ENCODE measurements at places on chromosomes 4 and X.

DNA sequence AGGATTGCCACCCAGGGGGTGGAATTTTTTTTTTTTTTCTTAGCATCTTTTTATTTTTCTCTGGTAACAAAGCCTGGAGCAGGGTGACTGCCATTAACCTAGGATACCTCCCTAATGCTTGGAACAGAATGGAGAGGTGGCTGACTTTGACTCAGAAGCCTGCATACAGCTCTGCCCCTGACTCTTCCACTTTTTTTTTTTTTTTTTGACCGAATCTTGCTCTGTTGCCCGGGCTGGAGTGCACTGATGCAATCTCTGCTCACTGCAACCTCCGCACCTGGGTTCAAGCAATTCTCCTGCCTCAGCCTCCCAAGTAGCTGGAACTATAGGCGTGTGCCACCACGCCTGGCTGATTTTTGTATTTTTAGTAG lies 341 bp upstream of the SLC2A9 start:
- no peak for DNase-seq

DNA sequence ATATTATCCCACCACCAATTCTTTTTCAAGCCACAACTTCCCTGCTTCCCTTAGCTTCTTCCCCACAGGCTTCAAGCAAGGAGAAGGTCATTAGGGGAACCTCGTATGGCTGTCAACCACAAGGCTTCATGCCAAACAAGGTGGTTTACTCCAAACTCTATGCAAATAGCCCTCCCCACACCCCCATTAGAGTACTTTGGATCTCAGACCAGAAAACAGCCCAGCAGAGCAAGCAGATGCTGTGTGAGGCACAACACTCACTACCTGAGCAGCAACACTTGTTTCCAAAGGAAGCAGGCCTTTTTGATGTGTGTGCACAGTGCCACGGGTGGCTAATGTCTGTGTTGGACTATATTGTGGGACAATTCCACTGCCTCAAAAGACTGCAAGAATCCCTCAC lies 189.0 kb downstream of the AR start:
- DNase-seq = no peak

DNA sequence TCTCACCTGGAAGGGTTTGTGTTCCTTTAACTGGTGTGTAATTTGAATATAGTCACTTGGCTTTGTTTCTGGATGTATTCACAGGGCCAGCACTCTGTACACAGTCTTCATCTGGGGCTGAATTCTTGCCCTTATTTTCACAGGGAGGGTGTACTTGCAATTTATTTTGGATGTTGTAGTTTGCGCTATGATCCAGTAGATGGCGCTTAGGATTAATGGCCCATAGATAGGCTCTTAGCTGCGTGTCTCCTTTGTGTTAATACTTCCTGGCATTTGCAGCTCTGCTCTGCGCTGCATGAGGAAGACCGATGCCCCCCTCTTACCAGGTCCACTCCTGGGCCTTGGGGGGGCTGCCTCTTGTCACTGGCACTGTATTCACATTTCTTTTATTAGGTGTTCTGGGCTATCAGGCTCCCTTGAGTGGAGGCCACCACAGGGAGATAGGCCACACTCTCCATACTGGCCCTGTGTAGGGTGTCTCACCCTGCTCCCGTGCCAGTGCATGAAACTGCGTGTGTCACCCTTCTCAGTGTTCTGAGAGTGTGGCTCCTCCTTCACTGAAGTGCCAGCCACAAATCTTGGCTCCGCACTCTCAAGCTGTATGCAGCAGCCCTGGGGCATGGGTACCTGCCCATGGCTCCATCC lies 562.2 kb downstream of the ZIC3 start:
- DNase-seq = no peak

DNA sequence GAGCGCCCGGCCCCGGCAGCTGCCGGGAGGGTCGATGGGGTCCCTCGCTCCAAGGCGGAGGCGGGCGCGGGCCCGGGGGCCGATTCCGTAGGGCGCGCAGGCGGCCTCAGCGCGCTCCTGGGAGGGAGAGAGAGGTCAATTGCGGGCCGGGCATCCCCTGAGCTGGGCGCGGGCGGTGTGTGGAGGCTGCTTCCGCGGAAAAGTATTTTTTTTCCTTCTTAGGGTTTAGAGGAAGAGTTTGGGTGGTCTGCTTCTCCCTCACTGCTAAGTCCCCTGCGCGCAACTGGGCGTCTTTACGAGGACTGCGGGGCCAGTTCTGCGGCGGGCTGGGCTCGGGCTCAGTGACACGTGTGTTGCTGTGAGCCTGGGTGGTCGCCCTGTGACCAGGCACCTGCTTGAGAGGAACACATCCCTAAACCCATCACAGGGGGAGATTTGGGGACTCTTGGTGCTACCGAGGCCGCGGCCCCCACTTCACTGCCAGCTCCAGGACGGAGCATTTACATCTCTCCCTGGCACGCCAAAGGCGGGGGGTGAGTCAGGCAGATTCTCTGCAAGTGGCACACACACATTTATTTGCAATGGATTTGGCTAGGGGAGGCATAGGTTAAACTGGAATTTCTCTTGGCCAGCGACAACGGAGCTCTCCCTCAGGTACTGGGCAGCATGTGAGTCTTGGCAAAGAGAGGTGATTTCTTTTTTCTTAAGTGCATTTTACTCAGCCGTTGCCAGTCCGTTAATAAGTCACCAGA lies 151.2 kb upstream of the SLC4A4 start:
- DNase-seq = peak; percentile 9

DNA sequence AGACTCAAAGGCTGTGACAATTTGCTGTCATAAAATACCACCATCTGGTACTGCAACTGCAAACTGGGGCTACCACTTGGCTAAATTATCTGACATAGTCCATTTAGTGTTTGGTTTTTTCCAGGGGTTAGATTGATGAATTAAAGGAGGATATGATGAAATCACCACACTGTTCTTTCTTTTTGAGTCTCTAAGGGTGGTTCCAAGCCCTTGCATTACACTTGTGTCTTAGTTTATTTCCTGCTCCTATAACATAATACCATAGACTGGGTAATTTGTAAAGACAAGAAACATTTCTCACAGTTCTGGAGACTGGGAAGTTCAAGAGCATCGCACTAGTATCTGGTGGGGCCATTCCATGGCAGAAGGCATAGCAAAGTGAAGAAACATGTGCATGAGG lies 32.0 kb upstream of the CD38 start:
- no peak for DNase-seq

DNA sequence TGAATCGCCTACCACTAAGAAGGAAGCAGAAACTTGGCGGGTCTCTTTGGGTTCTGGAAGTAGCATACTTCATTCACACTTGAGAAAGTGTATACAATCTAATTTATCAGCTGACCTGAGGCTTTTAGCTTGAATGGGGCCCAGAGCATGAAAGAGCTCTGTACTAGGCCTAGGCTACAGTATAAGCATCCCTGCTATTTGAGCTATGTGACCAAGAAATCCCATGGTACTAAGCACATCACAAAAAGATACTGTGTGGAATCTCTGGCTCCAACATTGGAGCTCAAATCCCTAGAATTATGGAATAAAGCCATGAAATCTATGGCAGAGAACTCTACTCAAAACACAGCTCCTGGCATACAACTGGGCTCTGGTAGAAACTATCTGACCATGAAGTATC lies 43.9 kb upstream of the CCDC149 start:
- DNase-seq = no peak

- no peak for DNase-seq
These were observed 93.2 kb upstream of the JADE1 start for GRCh38 chr4:128716338-128716737.

DNA sequence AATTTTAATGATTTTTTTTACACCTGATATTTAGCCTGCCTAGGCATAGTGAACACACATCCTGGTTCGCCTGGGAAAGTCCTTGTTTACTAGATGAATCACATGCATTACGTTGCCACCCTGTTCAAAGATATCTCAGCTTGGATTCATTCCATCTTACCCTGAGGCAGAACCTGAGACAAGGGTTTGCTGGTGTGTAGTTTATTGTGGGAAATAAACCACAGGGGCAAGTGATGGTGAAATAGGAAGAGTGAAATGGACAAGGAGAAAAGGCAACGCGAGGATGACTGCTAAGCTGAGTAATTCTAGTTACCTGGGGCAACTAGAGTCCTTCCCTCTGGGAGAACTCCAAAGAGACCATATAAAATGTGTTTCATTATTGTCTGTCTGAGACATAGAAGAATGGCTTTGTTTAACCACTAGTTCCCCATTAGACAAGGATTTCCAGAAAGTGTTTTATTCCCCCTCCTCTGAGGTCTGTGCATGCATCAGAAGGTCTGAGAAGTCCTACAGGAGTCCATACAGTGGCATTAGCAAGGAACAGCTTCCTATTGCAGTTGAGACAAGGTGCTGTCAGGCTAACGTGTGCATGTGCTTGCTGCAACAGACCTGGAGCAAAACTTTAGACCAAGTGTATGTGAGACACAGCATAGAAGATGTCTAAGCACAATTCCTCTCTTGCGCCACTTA lies 797.3 kb upstream of the FRG1 start:
- DNase-seq = no peak

DNA sequence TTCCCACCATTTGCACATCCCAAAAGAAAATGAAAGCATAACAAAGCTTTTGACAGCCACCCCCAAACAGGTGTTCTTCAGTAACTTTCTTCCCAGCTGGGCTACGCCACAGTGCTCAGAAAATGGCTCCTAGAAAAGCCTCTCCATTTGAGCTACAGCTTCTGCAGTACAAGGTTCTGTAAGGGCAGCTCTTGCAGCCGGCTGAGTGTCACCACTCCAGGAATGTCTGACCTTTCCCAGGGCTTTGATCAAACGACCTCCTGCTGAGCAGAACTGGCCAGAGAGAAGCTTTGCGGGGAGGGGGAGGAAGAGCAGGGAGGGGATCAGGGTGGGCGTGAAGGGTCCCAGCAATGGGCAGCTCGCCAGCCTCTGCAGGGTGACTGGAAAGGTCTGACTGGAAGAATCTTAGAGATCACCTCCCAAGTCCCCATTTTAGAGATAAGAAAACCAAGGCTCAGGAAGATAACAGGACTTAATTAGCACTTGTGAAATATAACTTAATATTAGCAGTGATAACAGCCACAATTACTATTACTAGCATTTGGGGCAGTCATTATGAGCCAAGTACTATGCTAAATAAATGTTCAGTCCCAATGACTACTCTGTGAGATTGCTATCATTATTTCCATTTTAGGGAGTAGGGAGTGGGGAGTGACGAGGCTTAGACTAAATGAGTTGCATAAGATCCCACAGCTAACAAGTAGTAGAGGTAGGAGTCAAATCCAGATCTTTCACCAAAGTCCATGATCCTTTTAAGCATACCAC lies 51.1 kb downstream of the LEF1 start:
- DNase-seq = no peak

DNA sequence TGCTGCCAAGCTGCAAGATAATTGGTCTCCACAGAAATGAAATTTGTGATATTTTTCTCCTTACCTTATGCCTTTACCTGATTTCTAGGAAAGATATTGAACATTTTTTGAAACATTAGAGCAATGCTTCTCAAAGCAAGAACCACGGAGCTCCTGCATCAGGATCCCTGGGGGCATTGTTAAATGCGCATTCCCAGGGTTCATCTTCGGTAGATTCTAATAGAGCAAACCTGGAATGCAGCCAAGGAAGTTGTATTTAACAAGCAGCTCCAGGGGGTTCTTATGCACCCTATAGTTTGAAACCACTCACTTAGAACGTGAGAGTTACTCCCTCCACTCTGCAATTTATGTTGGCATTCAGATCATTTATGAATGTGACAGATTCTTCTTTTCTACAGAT lies 126.2 kb downstream of the SLC39A8 start:
- DNase-seq = no peak

DNA sequence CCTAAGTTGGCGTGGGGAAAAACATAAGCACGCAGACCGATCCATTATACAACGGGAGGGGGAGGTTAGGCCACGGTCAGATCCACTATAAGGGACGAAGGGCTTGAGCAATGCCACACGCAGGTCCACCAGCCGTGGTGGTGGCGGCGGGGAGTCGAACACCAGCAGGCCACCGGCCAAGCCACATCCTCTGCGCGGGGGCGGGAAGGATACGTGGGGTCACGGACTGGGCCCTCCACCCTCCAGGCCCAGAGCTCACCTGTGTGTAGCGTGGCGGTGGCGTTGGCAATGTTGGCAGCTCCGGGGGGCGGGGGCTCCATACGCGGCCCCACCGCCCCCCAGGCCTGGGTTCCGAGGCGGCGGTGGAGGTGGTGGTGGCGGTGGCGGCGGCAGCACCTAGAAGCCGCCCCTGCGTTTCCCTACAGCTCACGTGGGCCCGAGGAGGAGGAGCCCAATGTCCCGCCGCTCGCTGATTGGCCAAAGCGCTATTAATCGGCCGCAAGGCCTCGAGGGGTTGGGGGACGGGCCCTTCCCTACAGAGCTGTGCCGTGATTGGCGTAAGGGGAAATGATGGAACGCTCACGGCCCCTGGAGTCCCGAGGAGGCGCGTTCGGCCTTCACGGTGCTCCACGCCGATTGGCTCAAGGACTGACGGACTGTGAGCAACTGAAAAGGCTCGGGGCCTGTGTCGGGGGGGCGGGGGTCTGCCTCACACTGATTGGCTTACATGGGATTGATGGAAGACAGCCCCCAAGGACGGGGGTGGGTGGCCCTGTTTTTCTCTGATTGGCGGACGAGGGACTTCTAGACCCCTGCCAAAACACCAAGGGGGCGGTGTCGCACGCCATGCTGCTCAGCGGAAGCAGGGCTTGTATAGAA lies at the start of gene ELK1:
TSS of gene ELK1 (minus strand) at position 400 of the 879 bp plus-strand sequence. CDS start 9,122 bp downstream, outside the sequence.
- peak; percentile 86 for DNase-seq

DNA sequence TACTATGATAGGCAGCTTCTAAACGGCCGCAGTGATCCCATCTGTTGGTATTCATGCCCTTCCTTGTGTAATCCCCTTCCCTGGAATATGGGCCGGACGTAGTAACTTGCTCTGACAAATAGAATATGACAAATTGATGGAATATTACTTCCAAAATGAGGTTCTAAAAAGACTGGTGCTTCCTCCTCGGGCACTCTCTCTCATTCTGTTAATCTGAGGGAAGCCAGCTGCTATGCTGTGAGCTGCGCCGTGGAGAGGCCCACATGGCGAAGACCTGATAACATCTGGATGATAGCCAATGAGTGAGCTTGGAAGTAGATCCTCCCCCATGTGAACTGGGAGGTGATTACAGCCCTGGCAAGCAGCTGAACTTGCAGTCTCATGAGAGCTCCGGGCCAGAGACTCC lies 27.2 kb upstream of the SLC25A4 start:
- no peak for DNase-seq

DNA sequence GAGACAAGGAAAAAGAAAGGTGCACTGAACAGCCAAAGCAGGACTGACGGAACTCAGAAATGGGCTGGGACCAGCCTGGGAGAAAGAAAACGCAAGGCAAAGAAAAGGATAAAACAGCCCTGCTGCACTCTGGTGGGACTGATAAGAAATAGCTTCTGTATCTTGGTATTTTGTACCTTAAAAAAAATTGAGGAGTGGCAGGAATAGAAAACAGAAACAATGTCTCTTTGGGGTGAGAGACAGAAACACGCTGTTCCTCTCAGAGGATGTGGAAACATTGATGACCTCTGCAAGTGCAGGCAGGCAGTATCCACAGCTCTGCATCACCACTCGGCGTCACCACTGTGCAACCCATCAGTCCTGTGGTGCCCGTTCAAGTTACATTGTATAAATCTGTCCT lies 152.5 kb upstream of the SPRY1 start:
- no peak for DNase-seq

GRCh38 chrX:80216086-80216485 lies 201.5 kb downstream of the TBX22 start:
- DNase-seq = no peak
